ENCODE measurements at places on chromosomes 5 and 9.

GRCh38 chr5:107124376-107124775, 546.4 kb downstream of the EFNA5 start:
- no peak for DNase-seq

DNA sequence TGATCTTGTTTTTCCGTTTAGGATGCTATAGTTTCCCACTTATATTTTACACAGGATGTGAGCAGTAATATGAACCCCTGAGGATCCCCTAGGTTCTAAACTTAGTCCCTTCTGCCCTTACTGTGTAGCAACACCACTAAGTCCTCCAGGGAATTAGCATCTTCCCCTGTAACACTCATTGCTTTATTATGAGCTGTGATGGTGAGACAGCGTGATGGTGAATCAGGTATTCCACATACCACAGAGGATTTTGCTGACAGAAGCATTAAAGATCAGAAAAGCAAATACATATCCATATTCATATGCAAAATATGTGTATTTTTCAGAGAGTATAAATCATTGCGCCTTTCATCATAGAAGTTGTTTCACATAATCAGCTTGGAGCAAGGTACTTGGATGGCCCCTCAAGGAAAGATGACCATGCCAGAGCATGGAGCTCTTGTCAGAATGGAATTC, 317.0 kb downstream of the ICE1 start:
- no peak for DNase-seq

GRCh38 chr5:168552146-168552545, 23.0 kb downstream of the FBLL1 start:
- peak; percentile 60 for DNase-seq

DNA sequence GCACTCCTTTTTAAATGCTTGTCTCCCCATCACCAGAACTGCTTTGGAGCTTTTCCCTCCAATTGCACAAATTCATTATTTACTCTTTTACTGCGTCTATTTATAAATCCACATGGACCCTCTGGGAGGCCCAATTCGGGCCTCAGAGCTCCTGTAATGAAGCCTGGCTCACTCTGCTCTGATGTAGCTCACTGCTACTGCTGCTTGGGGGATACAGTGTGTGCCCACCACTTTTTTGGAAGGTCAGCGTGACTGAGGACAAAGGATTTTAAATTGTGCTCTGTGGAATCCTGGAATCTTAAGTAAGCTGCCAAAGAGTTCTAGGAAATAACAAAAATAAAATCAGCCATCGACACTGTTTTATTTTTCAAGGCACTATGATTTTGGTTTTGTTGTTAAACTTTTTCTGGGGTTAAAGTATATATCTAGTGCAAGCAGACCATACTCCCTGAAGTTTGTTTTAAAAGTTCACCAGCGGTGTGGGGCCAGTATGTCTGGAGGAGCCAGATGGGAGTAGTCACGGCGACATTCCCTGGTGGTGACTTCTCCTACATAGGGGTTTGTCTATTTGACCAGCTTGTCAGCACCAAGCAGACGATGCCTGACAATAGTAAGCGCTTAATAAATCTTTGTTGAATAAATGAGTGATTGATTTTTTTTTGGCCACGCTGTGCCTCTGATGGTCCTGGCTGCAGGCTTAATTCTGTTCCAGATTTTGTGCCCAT, 142.8 kb downstream of the TMEM38B start:
- no peak for DNase-seq

DNA sequence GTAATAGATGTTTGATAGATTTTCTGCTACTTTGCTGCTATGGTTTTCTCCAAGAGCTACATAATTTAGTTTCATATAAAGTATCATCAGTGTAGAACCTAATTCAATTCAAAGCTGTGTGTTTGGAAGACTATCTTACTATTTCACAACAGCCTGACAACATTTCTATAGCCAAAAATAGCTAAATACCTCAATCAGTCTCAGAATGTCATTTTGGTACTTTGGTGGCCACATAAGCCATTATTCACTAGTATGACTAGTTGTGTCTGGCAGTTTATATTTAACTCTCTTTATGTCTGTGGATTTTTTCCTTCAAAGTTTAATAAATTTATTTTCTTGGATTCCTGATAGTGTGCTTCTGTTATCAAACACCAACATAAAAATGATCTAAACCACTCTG, 35.1 kb upstream of the CCDC152 start:
- no peak for DNase-seq

GRCh38 chr5:3878267-3878666, 282.6 kb downstream of the IRX1 start:
- DNase-seq: no peak

GRCh38 chr5:139710319-139711066, 62.3 kb downstream of the CXXC5 start:
- peak; percentile 70 for DNase-seq

- no peak for DNase-seq
Measured at GRCh38 chr9:116067566-116067965, 86.0 kb upstream of the PAPPA start.

GRCh38 chr5:103452666-103453065, 109.9 kb downstream of the NUDT12 start:
- DNase-seq: no peak

DNA sequence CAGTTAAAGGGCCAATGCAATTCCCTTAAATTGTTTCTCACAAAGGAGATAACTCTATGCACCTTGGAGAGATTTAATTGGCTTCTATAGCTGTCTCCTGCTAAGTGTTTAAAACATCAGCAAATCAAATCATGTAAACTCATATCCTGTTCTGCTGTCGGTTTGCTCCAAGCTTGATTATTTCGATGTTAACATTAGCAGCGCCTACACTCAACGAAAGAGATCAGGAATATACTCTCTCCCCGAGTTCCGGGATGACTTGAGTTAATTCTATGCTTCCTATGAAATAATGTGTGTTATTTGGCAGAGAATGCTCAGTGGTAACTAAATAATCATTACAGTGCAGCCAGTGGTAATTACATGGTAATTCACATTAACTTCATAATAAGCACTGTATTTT, 338.6 kb downstream of the EBF1 start:
- DNase-seq: no peak

GRCh38 chr9:89442981-89443814, 54.7 kb downstream of the SEMA4D start:
- DNase-seq: peak; percentile 70

DNA sequence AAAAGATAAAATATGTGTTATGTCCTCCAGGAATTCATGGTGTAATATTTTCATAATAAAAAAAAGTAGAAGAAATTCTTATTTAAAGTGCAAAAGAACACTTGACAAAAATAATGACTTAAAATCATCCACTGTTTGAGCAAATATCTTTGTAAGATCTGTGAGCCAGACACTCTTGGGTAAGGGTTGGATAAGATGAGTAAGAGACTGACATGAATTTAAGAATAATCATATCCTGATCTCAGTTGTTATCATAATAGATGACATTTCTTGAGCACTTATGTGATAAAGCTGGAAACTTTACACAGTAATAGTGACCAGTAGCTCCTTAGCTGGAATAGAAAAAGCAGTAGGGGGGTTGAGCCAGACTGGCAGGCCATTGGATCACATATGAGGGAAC, 40.0 kb upstream of the ADRB2 start:
- no peak for DNase-seq

DNA sequence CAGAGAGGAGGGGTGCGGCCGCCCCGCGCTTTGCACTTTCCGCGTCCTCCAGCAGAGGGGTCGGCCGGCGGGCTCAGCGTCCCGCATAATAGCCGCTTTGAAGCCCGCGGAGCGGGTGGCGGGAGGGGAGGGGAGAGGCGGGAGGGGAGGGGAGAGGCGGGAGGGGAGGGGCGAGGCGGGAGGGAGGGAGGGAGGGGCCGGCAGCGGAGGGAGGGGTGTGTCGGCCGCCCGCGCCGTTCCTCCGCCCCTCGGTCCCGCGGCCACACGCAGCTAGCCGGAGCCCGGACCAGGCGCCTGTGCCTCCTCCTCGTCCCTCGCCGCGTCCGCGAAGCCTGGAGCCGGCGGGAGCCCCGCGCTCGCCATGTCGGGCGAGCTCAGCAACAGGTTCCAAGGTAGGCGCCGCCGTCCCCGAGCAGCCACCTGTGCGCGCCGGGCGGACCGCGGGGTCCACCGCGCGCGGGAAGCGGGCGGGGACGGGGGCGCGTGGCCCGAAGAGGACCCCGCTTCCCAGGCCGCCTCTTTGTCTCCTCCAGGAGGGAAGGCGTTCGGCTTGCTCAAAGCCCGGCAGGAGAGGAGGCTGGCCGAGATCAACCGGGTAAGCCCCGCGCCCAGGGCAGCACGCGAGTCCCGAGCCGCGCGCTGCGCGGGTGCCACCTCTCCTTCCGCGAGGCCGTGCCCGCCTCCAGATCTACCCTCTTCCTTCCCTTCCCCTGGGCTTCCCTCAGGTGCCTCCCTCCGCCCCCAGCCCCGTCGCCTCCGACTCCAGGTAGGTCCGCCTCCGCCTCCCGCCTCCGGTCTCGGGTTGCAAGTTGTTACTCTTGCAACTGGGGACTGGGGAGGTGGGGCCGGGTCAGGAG, at the start of gene AIF1L:
Gene AIF1L, plus strand, starts transcription at position 263 of the 857 bp plus-strand sequence. Its CDS starts 99 bp downstream, at position 362.
- DNase-seq: no peak

DNA sequence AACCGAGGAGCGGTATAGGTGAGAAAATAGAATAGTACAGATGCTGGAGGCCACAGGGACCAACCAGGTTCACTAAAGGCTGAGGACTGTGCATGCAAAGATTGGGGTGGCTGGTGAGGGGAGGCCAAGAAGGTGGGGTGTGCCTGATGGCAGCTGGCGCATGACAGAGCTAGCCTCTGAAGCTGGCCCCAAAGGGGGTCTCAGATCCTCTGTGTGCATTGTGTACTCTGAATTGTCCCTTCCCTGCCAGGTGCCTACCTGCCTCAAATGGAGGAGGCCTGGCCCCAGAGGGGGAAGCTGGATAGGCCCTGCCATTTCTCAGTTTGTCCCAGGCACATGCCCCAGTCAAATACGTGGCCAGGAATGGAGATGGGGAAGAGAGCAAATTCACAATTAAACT, 63.1 kb downstream of the CRB2 start:
- DNase-seq: no peak

DNA sequence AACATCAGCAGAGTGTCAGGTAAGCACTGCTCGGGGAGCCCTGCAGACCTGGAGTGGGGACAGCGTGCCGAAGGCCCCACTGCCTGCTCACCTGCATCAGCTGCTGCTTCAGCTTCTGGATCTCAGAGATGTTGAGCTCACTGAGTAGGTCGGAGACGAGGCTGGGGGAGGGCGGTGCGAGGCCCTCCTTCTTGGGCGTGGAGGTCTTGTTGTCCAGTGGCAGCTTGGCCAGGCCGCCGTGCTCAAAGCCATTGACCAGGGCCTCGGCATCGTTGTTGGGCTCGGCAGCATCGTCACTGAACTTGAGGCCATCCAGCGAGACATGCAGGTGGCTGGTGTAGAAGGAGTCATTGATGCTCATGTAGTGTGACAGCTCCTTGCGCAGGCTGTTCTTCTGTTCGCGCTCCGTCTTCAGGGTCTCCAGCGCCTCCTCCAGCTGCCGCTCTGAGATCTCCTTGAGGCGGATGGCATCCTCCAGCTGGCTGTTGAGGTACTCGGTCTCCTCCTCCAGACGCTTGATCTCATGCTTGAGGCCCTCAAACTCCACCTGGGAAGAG, 44.3 kb downstream of the BICD2 start:
- no peak for DNase-seq

DNA sequence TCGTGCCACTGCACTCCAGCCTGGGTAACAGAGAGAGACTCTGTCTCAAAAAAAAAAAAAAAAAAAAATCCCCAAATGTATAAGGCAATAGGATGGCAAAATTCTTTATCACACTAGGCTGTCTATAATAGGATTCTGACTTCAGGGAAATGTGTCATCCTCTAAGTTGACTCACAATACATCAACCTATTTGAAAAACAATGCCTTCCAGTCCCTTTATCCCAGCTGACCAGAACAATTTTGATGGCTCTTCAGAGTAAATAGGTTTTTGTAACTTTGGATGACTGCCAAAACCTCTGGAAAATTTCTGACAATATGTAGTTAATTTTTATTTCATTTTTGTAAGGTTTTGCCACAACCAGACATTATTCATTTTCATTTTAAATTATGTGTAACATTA, 184.1 kb downstream of the CCDC192 start:
- DNase-seq: peak; percentile 41

DNA sequence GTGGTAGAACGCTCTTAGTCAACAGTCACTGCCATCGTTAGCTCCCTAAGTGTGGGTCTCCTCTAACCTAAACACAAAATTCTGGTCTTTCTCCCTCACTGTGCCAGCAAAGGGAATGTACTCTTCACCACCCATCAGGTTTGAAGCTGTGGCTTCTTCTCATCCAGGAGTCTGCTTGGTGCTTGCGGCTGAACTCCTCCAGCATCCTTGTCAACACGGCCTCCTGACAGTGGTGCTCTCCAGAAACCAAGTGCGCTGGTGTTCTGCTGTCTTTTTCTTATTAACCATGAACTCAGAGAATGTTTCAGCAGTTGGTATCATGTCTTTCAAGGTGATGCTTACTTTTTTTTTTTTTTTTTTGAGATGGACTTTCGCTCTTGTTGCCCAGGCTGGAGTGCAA, 23.9 kb upstream of the LPCAT1 start:
- DNase-seq: no peak

GRCh38 chr5:140923601-140924000, 2.5 kb upstream of the PCDHAC1 start:
- no peak for DNase-seq

DNA sequence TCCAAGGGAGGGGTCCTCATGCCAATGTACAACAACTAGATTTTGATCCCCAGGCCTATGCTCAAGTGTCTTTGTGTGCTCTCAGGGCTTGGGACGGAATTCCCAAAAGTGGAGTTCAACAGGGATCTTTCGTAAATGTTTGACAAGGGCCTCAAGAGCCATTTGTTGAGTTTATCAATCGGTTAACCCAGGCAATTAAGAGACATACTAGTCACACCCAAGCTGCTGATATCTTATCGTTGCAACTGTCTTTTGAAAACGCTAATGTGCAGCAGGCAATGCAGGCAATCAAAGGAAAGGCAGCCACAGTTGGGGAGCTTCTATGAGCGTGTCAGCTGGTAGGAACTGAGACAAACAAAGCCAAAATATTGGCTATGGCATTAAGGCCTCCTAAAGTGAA, 161.2 kb downstream of the CPLANE1 start:
- no peak for DNase-seq

- peak; percentile 94 for DNase-seq
Measured at GRCh38 chr5:172870291-172870714, 36.3 kb downstream of the ERGIC1 start.

GRCh38 chr9:123059472-123060220, 26.2 kb downstream of the GPR21 start:
- DNase-seq: no peak

DNA sequence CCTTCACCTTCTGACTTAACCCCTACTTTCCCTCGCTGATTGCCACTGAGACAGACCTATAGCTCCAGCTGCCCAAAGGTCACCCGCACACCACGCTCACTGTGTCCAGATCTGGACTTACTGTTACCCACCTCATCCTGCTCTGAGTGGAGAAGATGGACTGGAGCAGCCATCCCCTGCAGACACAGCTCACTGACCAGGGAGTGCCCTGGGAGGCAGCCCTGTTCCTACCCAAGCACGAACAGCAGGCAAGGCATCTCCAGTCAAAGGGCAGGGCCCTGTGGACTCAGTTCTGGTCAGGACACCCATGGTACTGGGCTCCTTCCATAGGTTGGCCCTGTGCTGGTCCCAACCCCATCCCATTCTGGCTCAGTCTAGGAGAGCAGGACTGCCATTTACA, 9.5 kb upstream of the BARX1 start:
- DNase-seq: no peak

GRCh38 chr5:91224456-91224855, 158.7 kb downstream of the ARRDC3 start:
- DNase-seq: no peak
